ENCODE measurements at places on chromosomes 6 and 20.
A peak's percentile ranks its signal among the peaks of the same experiment; 100 is the strongest.

- no peak for DNase-seq
Measured at GRCh38 chr6:56517155-56517745, 125.4 kb downstream of the DST start.

GRCh38 chr6:7324520-7324919 is 11.5 kb upstream of the SSR1 start:
- no peak for DNase-seq

- DNase-seq: no peak
Measured at GRCh38 chr6:10409731-10410206, 5.1 kb downstream of the TFAP2A start.

DNA sequence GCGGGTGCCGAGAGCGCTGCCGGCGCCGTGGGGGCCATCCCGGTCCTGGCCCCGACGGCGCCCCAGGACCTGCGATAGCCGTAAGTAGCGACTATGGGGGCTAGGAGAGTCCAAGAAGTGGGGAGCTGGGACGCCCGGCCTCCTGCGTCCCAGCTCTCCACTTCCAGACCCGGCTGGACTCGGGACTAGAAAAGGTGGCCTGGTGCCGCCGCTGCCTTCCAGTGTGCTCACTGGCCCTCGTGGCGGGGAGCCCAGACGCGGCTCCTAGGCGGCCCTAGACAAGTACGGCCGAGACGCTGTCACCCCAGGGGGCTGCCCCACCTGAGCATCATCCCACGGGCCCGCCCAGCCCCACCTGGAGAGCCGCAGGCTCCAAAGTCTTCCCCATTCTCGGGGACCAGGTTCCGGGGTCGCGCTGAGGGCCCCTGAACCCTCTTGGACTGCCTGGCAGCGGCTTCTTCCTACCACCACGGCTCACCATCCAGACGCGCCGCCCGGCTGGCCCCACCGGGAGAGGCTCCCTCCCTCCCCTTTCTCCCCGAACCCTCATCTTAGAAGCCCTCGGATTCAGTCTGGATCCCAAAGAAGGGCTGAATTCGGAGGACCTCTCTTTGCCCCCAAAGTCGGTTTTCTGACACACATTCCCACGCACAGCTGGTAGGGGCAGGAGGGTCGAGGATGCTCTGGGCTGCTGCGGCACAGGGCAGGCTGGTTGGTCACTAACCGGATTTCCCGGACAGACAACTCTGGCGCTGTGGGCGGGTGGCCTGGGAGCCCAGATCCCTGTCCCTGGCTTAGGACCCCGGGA is 870 bp upstream of the MDFI start:
- DNase-seq: no peak

DNA sequence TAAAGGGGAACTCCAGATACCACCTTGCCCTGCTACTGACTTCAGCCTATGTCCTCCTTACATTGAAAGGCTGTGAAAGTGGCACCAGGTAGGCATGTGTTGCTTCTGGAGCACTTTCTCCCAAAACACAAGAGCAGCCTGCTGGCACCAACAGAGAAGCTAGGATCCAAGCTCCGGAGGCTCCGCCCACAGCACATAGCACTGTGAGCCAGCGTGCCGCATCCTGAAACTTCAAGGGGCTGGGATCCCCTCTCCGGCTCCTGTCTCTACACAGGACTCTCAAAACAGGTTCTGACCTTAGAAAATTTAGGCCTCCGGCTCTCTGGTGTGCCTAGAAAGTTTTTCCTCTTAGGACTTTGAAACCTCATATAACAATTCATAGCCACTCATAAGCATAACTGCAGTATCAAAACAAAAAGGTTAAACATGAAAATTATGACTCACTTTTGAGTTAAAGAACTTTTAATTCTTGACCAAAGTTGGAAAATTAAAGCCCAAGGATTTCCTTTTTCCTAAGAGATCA is 41.1 kb downstream of the EZR start:
- DNase-seq: no peak

- peak; percentile 78 for DNase-seq
Measured at GRCh38 chr6:139973669-139974344, 599.4 kb upstream of the CITED2 start.

- no peak for DNase-seq
Measured at GRCh38 chr6:39432330-39433025, 110.0 kb upstream of the KCNK16 start.

DNA sequence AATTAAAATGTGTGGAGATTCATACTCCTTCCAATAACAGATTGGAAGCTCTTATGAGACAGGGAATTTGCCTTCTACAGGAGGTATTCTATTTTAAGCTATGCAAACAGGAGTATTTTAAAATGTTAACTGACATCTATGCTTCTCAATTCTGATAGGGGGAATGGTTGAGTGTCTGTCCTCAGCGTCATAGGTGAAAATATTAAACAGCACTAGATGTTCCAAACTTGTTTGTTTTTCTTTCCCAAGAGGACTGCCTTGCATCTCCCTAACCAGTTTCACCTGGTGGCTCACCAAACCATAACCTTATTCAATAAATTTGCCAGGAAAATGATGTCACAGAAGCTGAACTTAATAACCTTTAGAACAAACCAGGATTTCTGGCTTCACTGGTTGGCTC is 24.6 kb upstream of the ARG1 start:
- DNase-seq: no peak

DNA sequence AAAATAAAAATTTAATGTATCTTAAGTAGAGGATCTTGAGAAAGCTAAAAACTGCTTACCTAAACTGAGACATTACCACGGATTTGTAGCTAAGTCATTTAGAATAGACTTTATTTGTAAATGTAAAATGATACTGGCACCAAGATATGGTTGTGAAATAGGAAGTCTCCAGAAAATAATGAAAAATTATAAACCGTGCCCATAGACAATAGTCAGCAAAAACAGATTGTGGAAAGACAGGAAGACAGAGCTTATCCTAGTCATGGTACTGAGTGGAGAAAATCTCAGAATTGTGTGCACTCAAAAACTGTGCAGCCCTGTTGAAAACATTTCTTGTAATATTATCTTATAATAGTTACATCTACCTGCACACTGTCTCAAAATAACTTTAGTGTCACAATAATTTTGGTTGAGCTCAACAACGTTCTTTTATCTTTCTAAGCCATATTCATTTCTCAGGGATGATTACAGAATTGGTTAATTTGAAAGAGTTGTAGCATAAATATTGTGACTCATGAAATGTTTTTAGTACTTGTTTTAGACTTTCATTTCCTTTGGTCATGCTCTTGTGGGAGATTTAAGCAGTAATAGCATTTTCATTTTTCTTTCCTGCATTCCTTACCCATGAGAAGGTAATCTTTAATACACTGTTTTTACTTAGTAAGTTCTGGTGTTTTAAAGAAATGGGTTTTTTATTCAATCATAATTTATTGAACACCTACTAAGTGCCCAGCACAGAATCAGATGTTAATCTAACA is 174.5 kb downstream of the SOX4 start:
- DNase-seq: peak; percentile 60

DNA sequence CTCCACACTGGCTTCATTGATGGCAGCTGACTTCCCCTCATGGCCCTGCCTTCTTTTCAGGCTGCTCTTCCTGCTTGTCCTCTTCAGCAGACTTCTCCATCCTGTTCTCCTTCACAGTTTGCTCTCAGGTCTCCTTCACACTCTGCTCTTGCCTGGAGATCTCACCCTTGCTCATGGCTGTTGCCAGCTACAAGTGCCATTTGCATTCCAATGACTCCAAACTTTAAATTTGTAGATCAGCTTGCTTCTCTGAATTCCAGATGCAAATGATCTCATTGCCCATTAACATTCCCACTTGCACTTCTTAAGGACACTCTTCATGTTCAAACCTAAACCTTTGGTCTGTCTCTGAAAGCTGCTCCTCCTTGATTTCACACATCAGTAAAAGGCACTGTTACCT is 343.0 kb downstream of the QKI start:
- DNase-seq: no peak

DNA sequence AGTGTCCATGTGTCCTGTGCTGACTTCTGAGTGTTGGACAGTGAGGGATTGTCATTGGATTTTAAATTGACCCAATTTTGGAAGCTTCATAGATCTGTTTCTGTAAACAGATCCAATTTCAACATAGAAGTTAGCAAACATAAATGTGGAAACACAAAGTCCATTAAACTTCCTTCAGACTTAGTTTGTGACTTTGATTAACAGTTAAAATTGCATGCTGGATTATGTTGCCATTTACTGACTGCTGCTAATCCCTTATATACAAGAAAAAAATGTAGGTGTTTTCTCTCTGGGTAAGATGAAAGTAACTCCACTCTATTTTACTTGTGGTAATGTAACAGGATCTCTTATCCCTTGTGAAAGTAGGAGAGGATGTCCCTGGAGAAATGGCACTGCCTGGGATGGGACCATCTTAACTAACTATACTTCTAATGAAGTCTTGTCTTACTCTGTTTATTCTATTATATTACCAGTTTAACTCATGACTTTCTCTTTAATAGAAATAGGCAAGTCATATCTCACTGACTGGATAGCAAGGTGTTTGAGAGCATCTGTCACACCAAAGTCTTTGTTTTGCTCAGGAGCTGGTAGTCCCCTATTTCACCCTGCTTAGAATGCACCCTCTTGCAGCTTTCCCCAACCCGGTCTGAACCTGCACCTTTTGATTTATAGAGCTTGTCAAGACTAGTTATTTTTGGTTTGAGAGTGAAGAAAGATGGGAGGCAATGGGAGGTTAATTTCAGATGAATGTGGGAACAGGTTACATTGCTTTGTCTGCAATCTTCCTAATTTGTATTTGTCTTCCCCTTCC is 7.2 kb downstream of the TPX2 start:
- DNase-seq: no peak

DNA sequence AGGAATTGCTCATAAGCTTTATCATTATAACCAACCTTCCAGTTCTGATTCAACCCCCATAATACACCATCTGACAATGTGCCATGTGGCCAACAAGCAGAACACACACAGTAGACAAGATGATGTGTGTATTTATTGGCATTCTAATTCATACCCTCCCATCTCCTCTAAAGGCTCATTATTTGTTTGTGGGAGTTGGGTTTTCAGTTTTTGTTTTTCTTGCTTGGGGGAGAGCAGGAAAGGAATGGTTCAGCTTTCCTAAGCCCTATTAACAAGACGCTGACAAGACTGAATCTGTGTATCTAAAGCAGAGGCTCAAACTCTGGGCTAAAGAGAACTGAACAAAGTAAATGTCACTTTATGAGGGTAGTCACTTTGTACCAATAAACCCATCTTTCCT is 36.8 kb downstream of the EPB41L2 start:
- no peak for DNase-seq

GRCh38 chr6:20791074-20791473 is 256.8 kb downstream of the CDKAL1 start:
- DNase-seq: no peak

GRCh38 chr6:37399131-37399530 is 33.9 kb upstream of the CMTR1 start:
- DNase-seq: no peak

DNA sequence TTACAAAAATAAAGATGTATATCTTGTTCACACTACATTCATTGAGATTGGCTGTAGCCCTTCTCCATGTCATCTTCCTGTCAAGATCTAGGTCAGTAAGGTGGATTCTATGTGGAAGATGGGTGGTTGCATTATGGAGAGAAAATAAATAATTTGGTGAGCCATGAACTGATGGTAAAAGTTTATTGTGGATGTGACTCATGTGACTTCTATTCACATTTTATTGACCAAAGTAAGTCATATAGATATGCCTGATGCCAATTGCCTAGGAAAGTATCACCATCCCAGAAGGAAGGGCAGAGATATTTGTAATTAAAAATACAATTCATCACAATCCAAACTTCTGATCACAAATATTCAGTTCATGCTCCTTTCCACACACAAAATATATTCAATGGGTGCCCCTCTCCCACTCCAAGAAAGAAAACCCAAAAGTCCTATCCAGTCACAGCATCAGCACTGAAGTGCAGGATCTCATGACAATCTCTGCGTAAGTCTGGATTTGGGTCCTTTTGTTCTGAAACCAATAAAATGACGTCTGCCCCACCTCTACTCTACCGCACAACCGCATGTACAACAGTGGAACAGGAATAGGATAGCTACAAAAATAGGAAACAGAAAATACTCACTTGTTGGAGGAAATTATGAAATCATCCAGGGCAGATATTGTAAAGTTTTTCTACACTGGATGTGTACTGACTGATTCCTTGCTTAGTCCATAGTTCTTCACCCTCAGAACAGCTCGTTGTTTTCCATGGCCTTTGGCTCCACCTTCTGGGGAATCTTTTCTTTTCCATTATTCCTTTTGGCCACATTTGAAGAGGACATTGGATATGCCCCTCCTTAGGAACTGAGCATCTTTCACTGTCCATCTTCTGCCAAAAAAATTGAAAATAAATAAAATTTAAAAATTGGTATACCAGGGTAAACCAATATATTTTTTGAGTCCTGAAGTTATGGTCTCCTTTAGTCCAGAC is 16.1 kb upstream of the SLC17A3 start:
- DNase-seq: peak; percentile 52

GRCh38 chr6:162074641-162075275 is 652.8 kb downstream of the PRKN start:
- no peak for DNase-seq

GRCh38 chr6:154508573-154509375 is 1.7 kb downstream of the CNKSR3 start:
- DNase-seq: no peak

GRCh38 chr6:134637847-134638437 is 312.0 kb downstream of the ALDH8A1 start:
- no peak for DNase-seq

DNA sequence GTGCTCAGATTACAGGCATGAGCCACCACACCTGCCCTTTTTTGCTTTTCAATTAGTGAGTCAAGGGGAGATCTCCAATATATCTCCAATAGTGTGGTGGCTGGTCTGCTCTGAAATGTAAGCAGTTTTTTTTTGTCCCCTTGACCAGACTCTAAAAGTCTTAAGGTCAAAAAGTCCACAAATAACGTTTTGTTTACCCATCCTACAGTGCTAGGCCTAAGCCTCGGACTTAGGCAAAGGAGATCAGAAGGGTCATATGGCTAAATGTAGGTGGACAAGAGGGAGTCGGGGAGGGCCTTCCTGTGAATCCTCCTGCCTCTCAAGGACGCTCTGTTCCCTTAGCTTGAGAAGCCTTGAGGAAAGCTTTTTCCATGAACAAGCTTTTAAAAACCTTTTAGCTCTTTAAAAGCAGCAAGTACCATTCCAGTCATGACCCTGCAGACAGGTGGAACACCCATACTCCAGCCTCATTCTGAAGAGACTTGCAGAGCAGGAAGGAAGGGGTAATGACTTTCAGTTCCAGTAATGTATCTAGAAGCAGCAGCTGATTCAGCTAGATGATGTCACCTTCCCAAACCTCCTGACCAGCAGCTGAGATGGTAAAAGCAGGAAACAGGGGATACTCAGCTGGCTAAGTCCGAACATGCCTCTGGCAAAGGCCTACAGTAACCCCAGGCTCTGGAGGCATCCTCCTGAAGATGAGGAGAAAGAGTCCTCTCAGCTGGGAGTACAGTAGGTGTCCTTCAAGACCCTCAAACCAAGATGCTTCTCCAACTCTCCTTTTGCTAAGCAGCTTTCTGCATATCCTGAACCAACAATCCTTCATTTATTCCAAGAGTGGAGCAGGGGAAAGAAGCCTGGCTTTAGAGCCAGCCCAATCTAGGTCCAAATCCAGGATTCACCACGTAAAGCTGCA is 23.6 kb downstream of the BCL2L1 start:
- peak; percentile 90 for DNase-seq

DNA sequence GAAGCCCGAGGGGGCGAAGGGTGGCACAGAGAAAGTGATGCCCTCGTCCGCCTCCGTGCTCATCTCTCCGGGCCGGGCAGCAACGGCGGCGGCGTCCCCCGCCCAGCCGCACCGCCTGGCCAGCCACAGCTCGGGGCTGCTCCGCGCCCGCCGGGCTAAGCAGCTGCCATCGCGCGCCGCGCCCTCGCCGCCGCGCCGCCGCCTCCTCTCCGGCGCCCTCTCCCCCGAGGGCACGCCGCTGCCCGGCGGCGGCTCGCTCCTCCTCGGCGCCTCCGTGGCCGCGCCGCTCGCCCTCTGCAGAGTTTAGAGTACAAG is 225 bp downstream of the MAP3K5 start:
- DNase-seq: no peak

All from HFFc6 (cell line).